ENCODE measurements at places on chromosomes 12 and 14.

- DNase-seq: no peak
Measured at GRCh38 chr14:68363843-68364767, 428.8 kb downstream of the ZFP36L1 start.

DNA sequence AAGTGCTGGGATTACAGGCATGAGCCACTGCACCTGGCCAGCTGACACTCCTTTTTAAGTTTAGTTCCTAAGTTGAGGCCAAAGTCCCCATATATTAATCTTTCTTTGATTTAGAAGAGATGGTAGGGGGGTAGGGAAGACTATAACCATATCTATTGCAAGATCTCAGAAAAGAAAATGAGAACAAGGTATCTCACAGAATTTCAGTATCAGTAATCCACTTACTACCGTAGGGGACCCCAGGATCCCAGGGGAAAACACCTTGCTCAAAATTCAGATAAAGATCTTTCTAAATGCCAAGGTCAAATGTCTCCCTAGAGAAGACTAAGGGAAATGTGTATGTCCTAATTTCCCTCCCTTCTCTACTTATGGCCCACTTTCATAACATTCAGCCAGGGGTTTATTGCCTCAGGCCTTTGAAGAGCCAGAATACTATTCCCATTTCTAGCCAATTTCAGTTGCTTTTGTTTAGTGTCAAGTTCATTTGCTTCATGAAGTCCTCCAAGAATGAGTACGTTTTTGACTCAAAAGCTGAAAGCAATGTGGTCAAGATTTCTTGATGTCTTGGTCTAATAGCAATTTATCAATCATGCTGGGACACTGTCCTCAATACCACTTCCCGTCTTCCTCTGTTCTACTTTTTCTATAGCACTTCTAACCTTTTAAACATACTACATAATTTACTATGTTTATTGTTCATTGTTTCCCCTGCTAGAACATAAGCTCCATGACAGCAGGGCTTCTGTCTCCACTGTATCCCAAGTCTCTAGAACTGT is 86.3 kb downstream of the DCAF5 start:
- no peak for DNase-seq

DNA sequence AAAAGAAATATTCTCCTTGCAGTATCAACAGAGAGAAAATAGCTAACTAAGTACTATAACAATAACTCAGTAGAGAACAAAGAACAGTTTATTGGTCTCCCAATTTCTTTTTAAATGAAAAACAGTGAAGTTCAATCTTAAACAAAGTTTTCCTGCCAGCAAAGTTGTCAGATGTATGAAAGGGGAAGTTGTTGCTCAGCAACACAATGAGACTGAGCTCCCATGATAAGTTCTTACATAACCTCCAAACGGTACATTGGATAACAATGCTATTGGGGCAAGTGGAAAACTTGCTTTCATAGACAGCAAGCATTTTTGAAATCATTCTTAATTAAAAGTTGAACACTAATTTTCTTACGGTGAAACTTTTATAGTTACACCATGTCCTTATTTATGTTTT is 94.9 kb downstream of the ALG10B start:
- no peak for DNase-seq

DNA sequence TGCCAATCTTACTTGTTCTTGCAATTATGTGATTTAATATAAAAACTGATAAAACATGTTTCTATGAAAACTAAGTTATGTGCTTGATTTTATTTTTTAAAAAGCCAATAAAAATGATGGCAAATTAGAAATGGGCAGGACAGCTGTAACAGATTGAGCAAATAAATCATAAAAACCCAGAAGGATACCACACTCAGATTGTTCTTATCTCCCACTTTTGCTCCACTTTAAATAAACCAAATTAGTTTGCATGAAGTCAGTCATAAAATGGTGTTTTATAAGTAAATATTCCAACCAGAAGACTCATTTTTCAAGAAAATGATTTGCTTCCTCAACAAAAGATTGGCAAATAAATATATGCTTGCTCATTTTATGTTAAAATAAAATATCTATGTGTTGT is 307.9 kb upstream of the G2E3 start:
- no peak for DNase-seq

DNA sequence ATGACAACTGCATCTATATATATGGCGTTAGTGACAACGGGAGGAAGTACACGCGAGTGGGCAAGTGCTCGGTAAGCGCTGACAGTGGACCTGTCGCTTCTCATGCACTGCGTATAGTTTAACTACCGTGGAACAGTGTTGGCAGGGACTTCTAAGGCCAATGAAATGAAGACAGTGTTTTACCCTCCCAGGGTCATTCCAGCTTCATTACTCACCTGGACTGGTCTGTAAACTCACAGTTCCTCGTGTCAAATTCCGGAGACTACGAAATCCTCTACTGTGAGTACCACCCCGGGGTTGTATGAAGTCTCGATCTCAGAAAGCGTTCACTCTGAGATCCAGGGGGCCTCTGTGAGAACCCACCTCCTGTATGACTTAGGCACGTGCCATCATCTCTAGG is 129.2 kb upstream of the EVL start:
- DNase-seq: no peak

- no peak for DNase-seq
Measured at GRCh38 chr12:55057481-55057880, 37.7 kb downstream of the NEUROD4 start.

DNA sequence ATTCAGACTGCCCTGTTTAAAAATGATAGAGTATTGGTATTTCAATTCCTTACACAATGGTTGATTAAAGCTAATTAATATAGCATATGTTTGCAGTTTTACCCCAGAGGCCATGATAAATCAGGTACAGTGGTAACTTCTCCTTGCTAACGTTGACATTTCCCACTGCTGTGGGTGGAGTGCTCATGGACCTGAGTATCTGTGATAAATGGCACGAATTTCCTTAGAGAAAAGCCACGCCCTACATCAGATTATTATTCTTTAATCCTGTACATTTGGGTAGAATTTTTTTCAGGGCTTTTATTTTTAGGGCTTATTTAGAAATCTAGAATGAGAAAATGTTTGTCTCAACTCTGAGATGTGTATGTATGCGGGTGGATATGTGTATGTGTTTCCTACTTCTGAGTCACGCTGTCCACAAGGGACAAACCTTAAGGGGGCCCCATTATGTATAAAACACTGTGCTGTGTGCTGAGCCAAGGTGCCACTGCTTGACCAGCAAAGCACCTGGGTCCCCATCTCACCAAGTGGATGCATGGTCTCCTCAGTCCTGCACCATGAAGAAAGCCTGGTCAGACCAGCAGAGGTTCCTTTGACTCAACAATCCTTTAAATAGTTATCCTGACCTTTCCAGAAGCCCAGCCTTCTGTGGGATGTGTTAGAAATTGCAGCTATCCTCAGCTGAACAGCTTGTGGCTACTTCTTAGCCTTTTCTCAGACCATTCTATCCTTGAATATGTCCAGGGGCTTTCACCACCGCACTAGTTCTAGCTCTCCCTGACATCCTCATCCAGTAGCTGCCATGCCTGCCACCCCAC is 57.9 kb upstream of the STK38L start:
- no peak for DNase-seq

DNA sequence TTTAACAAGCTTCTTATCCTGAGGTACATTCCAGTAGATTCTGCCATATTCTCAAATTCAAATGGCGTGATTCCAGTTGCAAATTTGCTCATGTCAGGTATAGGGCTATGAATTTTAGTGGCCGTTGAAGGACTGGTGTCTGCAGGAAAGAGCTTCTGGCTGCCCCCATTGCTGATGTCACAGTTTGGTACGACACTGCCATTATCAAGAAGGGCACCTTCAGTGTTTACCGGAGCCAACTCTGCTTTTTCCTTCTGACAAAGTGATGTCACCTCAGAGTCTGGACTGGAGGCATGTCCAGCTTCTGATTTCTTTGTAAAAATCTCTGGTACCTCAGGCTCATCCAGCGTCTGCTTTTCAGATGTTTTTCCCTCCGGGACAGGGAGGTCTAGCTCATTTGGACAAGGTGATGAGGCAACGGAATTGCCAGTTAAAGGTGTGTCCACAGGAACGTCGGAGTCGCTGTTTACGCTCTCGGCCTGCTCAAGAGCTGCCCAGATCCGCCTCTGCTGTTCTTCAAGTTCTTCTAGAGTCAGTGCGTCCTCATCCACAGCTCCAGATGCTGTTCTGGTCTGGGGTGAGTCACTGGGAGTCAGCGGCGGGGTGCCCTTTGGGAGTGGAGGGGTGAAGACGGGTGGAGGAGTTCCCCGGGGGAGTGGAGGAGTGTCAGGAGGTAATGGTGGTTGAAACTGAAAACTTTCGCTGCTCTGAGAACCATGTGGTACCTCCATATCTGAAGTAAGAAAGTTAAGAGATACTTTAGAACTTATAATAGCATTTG is 27.0 kb downstream of the ZCCHC8 start:
- DNase-seq: no peak

DNA sequence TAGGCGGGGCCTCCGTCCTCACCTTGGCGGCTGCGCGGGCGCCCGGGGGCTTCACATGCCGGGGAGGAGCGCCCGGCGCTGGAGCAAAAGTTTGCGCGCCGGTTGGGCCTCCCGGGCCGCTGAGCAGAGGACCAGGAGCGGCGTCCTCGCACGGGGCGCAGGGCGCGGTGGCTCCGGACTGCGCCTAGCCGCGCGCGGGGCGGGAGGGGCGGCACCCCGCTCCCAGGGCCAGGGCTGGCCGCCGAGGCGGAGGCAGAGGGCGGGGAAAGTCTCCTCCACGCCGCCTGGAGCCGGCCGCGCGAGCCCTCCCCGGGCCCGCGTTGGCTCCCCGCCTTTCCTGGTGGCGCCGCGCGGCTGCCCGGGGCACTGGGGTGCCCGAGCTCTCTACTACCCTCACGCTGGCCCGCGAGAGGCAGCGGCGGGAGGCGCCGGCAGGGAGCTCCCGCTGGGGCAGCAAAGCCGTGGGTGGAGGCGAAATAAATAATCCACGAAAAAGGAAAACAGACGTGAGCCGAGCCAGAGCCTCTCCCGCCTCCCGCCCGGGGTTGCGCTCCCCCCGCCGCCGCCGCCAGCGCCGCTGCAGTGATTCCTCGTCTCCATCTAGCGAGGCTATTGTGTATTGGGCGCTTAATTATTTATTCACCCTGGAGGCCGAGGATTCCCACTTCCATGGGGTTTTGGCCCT is 400 bp upstream of the PRIMA1 start:
- no peak for DNase-seq

- DNase-seq: no peak
Measured at GRCh38 chr14:70098250-70098809, 90.4 kb downstream of the SLC8A3 start.

GRCh38 chr12:3097186-3097804 is 20.1 kb downstream of the TSPAN9 start:
- no peak for DNase-seq

DNA sequence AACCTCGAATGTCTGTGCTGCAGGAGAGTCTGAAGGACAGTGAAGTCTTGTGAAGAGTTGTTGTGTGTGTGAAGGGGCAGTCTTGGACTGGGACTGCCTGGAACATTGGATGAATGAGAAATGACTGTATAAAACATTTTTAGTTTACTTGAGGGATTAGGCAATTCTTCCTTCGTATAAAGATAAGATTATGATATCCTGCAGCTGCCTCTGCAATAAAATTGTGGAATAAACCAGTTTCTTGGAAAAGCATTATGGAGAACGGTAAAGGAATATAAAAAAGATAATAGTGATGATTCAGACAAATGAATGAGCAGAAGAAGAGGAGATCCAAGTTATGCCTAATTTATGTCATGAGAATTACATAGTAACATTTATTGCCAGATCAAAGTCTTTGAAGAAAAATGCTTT is 30.9 kb upstream of the LUM start:
- DNase-seq: no peak

DNA sequence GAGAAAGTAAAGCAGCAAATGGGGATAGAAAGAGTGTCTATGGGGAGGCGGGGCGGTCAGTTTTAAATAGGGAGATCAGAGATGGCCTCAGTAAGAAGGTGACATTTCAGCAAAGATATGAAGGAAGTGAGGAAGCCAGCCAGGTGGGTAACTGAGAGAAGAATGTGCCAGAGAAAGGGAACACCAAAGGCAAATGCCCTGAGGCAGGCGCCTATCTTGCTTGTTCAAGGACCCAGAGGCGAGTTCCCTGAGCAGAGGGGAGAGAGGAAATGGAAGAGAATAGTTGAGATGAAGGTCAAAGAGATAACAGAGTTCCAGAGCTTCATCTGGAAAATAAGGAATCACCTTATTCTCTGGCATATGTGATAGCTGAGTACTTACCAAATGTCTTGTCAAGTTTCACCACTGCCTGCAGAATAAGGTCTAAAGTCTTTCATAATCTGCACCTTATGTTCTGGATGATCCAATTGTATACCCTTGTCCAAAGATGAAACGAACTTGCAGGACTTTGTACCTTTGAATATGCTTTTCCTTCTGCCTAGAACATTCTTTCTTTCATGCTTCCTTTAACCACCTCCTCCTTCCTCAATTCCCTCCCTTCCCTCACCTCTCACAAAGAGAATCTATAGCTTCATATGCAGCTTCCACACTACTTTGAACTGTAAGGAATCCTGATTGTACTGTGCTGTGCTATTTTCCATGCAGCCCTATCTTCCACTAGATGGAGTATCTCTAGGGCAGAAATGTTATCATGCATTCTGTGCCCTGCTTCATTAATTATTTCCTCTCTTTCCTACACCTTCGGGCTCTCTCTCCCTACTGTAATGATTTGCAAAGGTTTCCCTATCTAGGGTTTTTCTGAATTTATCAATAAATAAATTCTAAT is 38.5 kb downstream of the GNPTAB start:
- no peak for DNase-seq

DNA sequence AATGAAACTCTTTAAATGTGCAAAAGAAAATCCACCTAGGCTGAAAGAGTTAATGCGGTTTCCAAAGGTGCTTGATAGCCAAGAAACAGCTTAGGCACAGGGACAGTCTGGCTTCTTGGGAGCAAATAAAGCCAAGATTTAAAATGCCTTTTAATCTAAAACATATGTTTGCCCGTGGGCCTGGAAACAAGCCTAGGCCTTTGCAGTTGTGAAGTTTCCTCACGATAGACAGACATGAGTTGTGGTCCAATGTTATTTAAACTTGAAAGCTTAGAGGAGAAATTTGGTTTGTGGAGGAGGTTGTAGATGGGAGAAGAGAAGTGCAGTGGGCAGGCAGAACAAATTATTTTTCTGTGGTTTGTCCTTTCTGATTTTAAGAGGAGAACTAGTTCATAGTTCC is 29.8 kb downstream of the PROX2 start:
- no peak for DNase-seq

DNA sequence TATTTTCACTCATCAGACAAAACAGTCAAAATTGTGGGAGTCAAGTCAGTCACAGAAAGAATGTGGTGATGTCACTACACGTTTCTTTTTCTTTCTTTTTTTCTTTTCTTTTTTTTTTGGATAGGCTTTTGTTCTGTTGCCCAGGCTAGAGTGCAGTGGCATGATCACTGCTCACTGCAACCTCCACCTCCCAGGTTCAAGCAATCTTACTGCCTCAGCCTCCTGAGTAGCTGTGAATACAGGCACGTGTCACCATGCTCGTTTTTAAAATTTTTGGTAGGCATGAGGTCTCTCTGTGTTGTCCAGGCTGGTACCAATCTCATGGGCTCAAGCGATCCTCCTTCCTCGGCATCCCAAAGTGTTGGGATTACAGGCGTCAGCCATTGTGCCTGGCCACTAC is 2.3 kb downstream of the CLECL1 start:
- no peak for DNase-seq

Measured in stimulated activated effector memory CD8-positive, alpha-beta T cell treated with anti-CD3 and anti-CD28 coated beads, Interleukin-12 subunit alpha, Interleukin-12 subunit beta, amount 100 ng/mL, for 72 hours (primary cell).